ENCODE measurements at places on chromosomes 4 and X. TPM values are rescaled to one million over a fixed set of nuclear protein-coding genes. Genes with fewer than 3 reads are reported as not detected.

DNA sequence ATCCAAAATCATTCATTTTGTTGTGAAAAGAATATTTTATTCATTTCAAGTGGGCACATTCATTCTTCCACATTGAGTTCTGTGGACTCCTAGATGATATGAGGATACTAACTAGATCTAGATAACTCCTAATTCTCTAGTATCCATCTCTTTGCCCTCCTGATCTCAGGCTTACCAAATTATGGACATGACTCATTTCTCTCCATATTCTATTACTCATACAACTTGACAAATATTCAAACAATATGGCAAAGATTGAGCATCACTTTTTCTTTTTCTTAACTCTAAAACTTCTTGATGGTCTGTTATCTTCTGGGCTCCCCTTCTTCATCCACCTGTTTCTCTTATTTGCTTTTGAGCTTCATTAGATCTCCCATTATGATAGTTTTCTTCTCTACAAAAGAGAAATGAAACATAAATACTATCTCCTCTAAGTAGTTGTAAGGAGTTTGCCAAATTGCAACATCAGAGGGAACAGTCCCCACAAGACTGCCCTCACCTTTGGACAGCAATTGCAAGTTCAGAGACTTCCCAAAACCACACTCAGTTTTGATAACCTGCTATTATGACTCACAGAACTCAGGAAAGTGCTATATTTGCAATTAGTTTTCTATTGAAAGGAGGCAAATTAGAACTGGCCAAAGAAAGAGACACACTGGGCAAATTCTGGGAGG lies 422.9 kb downstream of the SPRY1 start:
- DNase-seq, result no peak

UGT2B15 gene
- polyA plus RNA-seq, result not detected

GRCh38 chrX:149881081-149881711 lies at the start of gene MAGEA8:
Gene MAGEA8 (plus strand): TSS chrX:149881183. CDS start chrX:149884273, 3,090 bp downstream.
- no peak for DNase-seq

DNA sequence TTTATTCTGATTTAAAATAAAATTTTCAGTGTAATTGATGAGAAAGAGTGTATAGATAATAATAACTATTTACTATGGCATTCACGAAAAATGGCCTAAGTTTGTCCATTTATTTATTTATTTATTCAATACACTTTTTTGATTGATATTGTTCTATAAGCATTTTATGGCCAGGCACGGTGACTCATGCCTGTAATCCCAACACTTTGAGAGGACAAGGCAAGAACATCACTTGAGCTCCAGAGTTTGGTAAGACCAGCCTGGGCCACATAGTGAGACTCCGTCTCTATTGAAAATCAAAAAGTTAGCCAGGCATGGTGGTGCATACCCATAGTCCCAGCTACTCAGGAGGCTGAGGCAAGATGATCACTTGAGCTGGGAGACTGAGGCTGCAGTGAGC lies 25.7 kb downstream of the GASK1B start:
- no peak for DNase-seq

- DNase-seq, result no peak
Measured at GRCh38 chrX:110131031-110131430, 128.1 kb downstream of the TMEM164 start.

ZNF718 gene
- 4.1 TPM for polyA plus RNA-seq

GRCh38 chrX:56763556-56764152 lies 34.6 kb downstream of the NBDY start:
- no peak for DNase-seq

ABLIM2 gene
- 16.0 TPM for polyA plus RNA-seq

- no peak for DNase-seq
Measured at GRCh38 chrX:24002792-24003191, 24.2 kb downstream of the KLHL15 start.

CT47B1 gene
- polyA plus RNA-seq, result not detected

DNA sequence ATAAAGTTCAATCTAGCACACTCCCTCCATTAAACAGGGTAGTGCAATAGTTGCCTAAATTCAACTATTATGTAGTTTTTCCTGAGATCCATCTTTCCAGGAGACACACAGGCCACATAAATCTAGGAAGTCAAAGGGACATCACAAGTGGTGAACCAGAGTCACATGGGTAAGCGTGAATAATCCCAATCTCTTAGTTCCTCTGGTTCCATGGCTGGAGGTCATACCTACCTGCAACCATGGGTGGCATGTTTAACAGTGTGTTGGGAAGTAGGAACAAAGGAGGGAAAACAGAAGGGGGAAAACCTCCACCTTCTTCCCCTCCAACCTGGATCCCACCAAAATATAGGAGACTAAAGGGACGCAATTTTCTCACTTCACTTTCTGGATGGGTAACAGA lies 2651.6 kb downstream of the ARAP2 start:
- DNase-seq, result no peak

GRCh38 chr4:119031218-119031617 lies 104.4 kb upstream of the MYOZ2 start:
- no peak for DNase-seq

GRCh38 chr4:151862766-151863165 lies 102.0 kb upstream of the GATB start:
- DNase-seq, result no peak

USP51 gene
- polyA plus RNA-seq, result 3.5 TPM

AR gene
- polyA plus RNA-seq, result 6.3 TPM
